Progenitor cell of endocrine pancreas (in vitro differentiated cells): ENCODE measurements at places on chromosomes 5 and 9. TPM values are rescaled to one million over a fixed set of nuclear protein-coding genes. Genes with fewer than 3 reads are reported as not detected.

- peaks cover 4% of the 10 kb centered on the region for H3K27me3 ChIP-seq
- H3K4me3 ChIP-seq: no peak overlapping the region
- no peaks in the 10 kb centered on the region for H3K36me3 ChIP-seq
- H3K4me1 ChIP-seq: no peaks in the 10 kb centered on the region
- no peak for DNase-seq
Measured at GRCh38 chr9:16680975-16681651, 189.4 kb downstream of the BNC2 start.

DNA sequence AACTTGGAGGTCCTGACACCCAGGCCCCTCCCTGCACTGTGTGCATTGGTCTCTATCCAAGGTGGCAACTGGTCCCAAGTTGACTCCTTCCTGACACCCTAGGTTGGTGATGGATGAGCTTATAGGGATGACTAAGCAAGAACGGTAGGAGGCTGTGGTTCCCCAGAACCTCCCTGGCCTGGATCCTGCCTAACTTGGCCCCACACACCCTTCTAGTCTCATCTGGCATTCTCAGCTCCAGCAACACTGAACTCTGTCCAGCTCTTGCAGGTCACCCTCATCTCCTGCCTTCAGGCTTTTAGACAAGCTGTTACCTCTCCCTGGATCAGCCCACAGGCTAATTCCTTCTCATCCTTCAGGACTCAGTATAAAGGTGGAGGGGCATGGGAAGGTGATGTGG is 16.5 kb downstream of the AQP3 start:
- H3K36me3 ChIP-seq: no peaks in the 10 kb centered on the region
- no peak overlapping the region for H3K4me3 ChIP-seq
- H3K27me3 ChIP-seq: peaks cover 5% of the 10 kb centered on the region
- H3K4me1 ChIP-seq: no peaks in the 10 kb centered on the region

DNA sequence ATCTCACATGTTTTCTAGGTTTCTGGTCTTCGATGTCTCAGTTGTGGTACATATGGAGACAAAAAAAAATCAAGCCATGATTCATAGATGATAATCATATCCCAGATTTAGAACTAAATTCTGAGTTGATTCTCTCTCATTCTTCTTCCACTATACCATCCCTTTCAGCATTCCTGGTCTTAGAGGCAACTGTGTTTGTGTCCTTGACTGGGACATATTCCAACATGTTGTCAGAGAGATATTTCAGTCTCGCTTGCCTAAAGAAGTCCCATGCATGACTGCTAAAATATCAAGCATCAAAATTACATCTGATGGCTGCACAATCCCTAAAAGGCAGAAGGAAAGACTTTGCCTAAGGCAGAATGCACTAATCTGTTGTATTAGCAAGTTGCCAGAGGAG is 236.6 kb downstream of the PSAT1 start:
- no peak overlapping the region for H3K4me3 ChIP-seq
- no peaks in the 10 kb centered on the region for H3K36me3 ChIP-seq
- H3K27ac ChIP-seq: no peak overlapping the region
- H3K27me3 ChIP-seq: no peaks in the 10 kb centered on the region

- no peaks in the 10 kb centered on the region for H3K27me3 ChIP-seq
- no peak overlapping the region for H3K4me3 ChIP-seq
- DNase-seq: no peak
- H3K27ac ChIP-seq: no peak overlapping the region
Measured at GRCh38 chr5:109880907-109881685, 191.4 kb downstream of the MAN2A1 start.

GRCh38 chr9:137590123-137590468 is 216 bp downstream of the ZMYND19 start:
- no peak overlapping the region for H3K27ac ChIP-seq
- H3K27me3 ChIP-seq: no peaks in the 10 kb centered on the region
- no peak overlapping the region for H3K4me3 ChIP-seq
- H3K4me1 ChIP-seq: peaks cover 4% of the 10 kb centered on the region
- H3K36me3 ChIP-seq: peaks cover 16% of the 10 kb centered on the region

Gene PHF24
- 0.29 and 0.38 TPM in 2 replicates for total RNA-seq

Gene CCDC112
- total RNA-seq: 10.8 and 10.9 TPM in 2 replicates

Gene CXCL14
- 6.1 and 10.1 TPM in 2 replicates for total RNA-seq
